ENCODE measurements at places on chromosomes 1 and 21.
A peak's percentile ranks its signal among the peaks of the same experiment; 100 is the strongest.

DNA sequence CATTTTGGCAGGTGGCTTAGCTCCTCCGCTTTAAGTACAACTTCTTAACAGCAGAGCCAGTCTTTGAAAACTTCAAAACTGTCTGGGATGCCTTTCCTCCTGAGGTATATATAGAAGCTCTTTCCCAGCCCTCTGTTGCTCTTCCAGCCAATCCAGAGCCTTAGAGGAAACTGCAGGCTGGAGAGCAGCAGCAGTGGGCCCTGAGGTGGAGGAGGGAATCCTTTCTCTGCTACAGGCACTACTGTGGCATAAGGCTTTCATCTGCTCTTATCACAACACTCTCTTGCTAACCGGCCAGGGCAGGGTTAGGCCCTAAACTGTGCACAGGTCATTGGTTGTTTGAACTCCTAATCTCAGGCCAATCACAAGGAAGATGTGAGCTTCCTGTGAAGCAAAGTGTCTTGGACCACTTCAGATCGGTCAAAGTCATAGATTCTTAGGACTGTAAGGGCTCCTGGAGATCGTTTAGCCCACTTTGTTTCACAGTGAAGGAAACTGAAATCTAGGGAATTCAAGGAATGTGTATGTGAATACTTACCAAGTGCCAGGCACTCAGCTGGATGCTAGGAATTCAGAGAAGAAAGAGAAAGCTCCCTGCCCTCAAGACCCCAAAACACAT lies at the start of gene RGS5:
Gene RGS5, minus strand, starts transcription at position 84 of the 619 bp plus-strand sequence. Its CDS starts 81 bp downstream, at position 3.
- peaks cover 2% of the 10 kb centered on the region for H3K27me3 ChIP-seq
- peak; percentile 13 for DNase-seq
- H3K4me3 ChIP-seq: no peak within 1 kb of the TSS
- H3K4me1 ChIP-seq: peaks cover 13% of the 10 kb centered on the region

DNA sequence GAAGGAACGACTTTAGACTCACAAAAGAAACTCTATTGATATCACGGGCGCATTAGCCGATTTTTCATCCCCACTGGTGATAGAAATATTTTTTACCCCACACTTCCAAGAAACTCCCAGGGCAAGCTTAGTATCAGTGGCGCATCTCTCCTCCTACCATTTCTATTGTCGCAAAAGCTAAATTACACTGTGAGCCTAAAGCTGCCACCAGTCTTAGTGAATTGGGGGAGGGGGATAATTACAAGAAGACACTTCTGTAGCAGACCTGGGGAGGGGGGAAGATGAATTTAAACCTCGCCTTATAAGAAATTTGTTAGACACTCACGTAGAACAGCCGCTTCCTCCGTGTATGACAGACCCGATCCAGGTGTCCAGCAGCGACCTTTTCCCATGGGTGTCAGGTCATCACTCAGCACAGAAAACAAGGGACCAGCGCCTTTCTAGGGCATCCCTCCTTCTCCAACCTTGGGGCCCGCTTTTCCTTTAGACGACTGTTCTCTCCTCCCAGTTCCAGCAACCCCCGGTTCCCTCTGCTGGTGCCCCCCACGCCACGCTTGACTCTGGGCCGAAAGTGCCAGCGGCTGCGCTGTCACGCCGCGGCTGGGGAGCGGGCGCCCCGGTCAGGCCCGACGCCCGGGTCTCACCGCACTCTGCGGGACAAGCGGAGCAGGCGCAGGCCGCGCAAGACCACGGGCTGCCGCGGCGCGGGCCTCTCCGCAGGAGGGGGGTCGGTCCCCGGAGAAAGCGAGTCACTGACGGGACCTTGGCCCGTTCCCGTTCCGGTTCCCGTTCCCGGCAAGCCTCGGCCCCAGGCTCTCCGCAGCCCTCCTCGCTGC lies 821 bp downstream of the PHC2 start:
- DNase-seq: no peak
- H3K36me3 ChIP-seq: peaks cover 17% of the 10 kb centered on the region
- no peaks in the 10 kb centered on the region for H3K27me3 ChIP-seq
- peak overlapping the region; percentile 62 for H3K27ac ChIP-seq
- no peak overlapping the region for H3K4me3 ChIP-seq
- H3K4me1 ChIP-seq: peaks cover 29% of the 10 kb centered on the region

DNA sequence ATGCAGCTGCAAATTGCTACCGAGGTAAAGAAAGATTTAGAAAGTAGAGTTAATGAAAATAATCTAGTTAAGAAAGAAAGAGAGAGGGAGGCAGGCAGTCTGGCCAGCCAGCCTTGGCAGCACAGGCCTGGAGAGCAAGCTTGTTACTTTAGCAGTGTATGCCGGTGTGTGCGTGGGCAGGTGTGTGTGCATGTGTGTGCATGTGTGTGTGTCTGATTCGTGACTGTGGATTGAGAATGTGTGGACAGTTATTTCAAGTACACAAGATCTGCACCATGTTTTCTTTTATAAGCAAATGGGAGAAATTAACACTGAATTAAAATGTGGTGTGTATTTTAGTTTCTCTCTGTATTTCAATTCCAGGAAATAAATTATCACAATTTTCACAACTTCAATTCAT lies 211.6 kb downstream of the DSCAM start:
- no peak overlapping the region for H3K4me3 ChIP-seq
- H3K27me3 ChIP-seq: peaks cover 13% of the 10 kb centered on the region
- DNase-seq: no peak
- H3K4me1 ChIP-seq: peaks cover 6% of the 10 kb centered on the region
- no peaks in the 10 kb centered on the region for H3K36me3 ChIP-seq
- no peak overlapping the region for H3K27ac ChIP-seq

DNA sequence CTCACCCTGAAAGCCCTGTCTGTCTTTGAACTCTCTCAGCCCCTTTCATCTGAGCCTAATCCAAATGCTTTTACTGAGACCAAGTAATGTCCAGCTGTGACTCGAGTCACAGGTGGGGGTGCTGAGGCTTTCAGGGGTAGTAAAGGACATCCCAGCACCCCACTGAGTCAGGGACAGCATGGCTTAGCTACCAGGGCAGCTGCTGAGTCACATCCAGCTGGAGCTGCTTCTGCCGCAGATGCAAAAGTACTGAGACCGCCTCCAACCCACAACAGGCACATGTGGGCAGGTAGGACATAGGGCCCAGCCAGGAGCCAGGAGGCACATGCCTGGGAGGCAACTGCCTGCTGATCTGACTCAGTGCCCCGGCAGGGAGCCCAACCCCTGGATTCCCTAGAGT lies 6.7 kb upstream of the VSIG8 start:
- DNase-seq: no peak
- H3K27me3 ChIP-seq: peaks cover 37% of the 10 kb centered on the region
- no peak overlapping the region for H3K27ac ChIP-seq
- no peak overlapping the region for H3K4me3 ChIP-seq

GRCh38 chr1:164228928-164229327 lies 330.1 kb upstream of the PBX1 start:
- H3K27me3 ChIP-seq: no peaks in the 10 kb centered on the region
- no peaks in the 10 kb centered on the region for H3K36me3 ChIP-seq
- DNase-seq: peak; percentile 14
- H3K4me1 ChIP-seq: peaks cover 6% of the 10 kb centered on the region
- H3K4me3 ChIP-seq: no peak overlapping the region

GRCh38 chr1:227654858-227655752 lies 80.0 kb downstream of the JMJD4 start:
- H3K36me3 ChIP-seq: peaks cover 96% of the 10 kb centered on the region
- peaks cover 5% of the 10 kb centered on the region for H3K27me3 ChIP-seq
- H3K27ac ChIP-seq: no peak overlapping the region
- no peak for DNase-seq
- no peaks in the 10 kb centered on the region for H3K4me1 ChIP-seq

GRCh38 chr1:196367838-196368237 lies 240.4 kb downstream of the KCNT2 start:
- H3K4me3 ChIP-seq: no peak overlapping the region
- H3K27ac ChIP-seq: no peak overlapping the region
- H3K27me3 ChIP-seq: no peaks in the 10 kb centered on the region
- DNase-seq: no peak
- no peaks in the 10 kb centered on the region for H3K4me1 ChIP-seq

GRCh38 chr1:228684607-228685006 lies 50.7 kb upstream of the RHOU start:
- peaks cover 52% of the 10 kb centered on the region for H3K4me1 ChIP-seq
- no peaks in the 10 kb centered on the region for H3K36me3 ChIP-seq
- H3K27me3 ChIP-seq: peaks cover 10% of the 10 kb centered on the region
- no peak for DNase-seq
- no peak overlapping the region for H3K4me3 ChIP-seq

GRCh38 chr1:212981571-212982328 lies 31.4 kb downstream of the VASH2 start:
- H3K4me1 ChIP-seq: peaks cover 45% of the 10 kb centered on the region
- no peak for DNase-seq
- peaks cover 5% of the 10 kb centered on the region for H3K27me3 ChIP-seq
- no peak overlapping the region for H3K27ac ChIP-seq
- peaks cover 64% of the 10 kb centered on the region for H3K36me3 ChIP-seq

DNA sequence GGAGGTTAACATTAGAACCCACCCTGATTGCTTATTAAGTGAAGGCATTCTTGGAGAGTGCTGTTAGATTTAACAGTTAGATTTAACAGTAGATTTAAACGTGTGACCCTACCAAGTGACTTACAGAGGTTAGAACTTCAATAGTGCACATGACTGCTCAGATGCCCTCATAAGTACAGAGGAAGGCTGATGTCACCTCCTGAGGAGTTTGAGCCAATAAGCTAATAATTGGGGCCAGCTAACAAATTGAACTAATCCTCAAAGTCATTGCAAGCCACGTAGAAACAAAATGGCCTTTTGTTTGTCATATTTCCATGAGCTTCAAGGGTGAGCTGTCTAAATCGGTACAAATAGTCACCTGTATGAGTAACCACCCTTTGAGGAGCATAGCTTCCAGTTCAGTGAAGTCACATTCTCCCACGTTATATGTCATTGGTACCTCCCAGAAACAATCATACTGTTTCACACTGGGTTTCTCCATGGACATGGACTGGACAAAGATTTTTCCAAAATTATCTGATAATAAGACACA lies 11.7 kb downstream of the AVPR1B start:
- H3K27me3 ChIP-seq: peaks cover 9% of the 10 kb centered on the region
- no peaks in the 10 kb centered on the region for H3K36me3 ChIP-seq
- H3K27ac ChIP-seq: no peak overlapping the region

DNA sequence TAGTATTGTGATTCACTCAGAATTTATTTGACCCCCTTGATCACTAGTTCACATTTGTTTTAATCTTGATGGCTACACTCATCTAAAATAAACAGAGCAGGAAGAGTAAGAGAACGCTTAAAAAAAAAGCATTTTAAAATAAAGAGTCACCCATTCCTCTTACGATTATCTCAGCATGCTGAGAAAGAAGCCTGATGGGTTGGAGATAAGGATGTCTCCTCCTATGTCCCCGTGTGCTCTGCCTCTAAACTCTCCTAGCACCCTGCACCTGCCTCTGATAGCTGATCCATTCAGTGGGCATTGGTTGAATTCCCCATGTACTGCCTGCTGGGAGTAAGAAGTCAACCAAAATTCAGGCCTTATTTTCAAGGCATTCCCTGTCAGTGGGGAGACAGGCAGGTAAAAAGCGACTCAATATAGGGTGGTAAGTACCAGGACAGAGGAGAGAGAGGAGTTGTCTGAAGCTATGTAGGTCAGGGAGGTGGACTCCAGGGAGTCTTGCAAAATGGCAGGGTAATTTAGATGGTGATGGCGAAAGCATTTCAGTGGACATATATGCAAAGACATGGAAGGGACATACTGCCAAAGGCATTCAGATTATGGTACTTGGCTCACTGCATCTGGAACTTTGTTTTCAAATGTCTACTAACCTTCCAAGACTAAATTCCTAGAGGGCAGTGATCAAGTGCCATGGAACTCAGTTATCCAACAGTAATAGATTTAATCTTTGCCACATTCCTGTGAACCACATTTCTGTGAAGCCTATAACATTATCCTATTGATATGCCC lies 18.4 kb downstream of the ELAVL4 start:
- H3K4me1 ChIP-seq: no peaks in the 10 kb centered on the region
- no peak overlapping the region for H3K4me3 ChIP-seq
- no peaks in the 10 kb centered on the region for H3K27me3 ChIP-seq
- no peak for DNase-seq
- no peaks in the 10 kb centered on the region for H3K36me3 ChIP-seq

DNA sequence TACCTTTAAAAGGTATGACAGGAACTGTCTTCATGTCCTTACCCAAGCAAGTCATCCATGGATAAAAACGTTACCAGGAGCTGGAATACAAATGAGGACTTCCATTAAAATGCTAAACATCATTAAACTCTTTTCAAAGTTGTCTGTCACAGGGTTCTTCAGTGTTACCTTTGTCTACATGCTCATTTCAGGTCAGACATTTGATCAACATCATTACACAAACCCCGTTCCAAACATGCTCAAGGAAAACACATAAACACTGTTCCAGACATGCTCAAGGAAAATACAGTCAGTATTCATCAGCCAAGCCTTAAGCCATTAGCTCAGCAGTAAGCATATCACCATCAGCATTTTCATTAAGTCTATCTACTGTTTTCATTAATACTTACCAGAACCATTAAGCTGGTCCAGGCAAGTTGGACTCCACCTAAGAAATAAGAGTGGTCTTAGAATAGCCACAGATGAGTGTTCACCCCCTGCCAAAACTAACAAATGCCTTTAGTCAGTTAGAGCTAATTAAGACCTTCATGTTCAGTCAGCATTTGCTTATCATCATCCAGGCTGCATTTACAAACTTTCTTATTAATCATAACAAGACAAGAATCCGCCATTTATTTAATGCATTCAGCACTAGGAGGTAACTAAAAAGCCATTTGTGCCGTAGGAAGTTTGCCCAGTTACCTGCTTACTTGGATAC lies 2.2 kb downstream of the GAS5 start:
- peak overlapping the region; percentile 99 for H3K27ac ChIP-seq
- peaks cover 51% of the 10 kb centered on the region for H3K36me3 ChIP-seq
- DNase-seq: no peak
- H3K4me1 ChIP-seq: peaks cover 48% of the 10 kb centered on the region

GRCh38 chr1:54650417-54650816 lies 8.8 kb downstream of the MROH7 start:
- no peak for DNase-seq
- H3K4me3 ChIP-seq: no peak overlapping the region
- no peak overlapping the region for H3K27ac ChIP-seq
- H3K36me3 ChIP-seq: no peaks in the 10 kb centered on the region

Measured in nephron progenitor cell (in vitro differentiated cells).